ENCODE measurements at places on chromosomes 6 and 20.

DNA sequence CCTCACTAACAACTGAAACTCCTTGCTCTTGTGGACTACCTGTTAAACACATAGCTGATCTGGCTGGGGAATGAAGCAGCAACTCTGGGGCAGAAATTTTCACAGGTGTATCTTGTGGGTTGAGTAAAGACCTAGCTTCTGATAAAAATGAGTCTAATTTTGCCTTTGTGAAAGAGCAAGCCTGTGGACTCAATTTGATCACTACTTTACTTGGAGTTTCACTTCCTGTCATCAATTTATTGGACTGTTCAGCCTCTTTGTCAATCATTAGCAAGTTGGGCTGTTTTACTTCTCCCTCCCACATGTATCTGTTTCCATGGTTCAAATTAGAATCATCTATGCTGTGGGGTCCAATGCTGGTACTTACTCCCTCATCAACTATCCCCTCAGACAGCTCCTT lies 29.6 kb upstream of the CRIP3 start:
- DNase-seq, result no peak

DNA sequence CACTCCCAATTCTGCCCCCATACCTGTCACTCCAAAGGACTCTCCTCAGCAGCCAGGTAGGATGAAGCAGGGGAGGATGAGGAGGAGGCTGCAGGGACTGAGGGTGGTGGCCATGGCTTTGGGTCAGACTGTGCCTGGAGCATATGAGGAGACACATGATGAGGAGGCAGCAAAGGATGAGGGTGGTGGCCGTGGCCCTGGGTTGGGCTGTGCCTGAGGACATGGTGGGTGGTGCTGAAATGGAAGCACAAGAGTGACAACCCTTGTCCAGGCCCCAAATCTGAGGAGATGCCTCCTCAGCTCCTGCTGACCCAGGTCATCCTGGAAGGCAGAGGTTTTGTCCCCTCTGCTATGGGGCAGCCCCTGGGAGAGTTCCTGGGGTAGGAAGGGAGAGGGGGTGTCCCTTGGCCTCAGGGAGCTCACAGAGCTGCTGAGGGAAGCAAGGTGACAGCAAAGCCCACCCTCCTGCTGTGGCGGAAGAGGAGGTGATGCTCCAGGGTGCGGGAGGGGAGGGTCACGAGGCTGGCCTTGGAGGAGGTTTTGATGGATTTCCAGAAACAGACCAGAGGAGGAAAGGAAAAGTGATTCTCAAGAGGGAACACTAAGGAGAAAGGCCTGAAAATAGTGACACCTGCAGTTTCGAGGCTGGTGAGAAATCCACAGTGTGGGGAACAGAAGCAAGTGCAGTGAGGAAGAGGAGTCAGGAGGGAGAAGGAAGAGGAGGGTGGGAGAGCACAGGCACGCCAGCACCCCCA lies 4.6 kb downstream of the RAET1G start:
- no peak for DNase-seq

- DNase-seq, result no peak
Observed at GRCh38 chr6:57242505-57242904, 20.4 kb upstream of the RAB23 start.

DNA sequence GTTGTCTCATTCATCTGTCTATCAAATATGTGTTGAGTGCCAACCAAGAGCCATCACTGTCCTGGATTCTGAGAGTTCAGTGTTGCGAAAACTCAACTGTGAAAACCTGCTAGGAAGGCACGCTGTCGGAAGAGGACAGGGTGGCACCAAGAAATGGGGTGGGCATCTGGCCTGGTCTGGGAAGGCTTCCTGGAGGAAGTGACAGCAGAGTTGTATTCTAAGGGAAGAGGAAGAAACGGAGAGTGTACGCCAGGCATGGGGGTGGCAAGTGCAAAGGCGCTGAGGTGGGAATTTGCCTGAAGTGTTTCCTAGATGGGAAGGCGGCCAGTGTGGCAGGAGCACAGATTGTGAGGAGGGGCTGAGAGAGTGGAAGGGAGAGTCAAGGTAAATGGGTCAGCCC lies 91.2 kb downstream of the ANKRD60 start:
- DNase-seq, result no peak

GRCh38 chr6:166202321-166202733 lies 34.7 kb upstream of the TBXT start:
- DNase-seq, result peak; percentile 9

DNA sequence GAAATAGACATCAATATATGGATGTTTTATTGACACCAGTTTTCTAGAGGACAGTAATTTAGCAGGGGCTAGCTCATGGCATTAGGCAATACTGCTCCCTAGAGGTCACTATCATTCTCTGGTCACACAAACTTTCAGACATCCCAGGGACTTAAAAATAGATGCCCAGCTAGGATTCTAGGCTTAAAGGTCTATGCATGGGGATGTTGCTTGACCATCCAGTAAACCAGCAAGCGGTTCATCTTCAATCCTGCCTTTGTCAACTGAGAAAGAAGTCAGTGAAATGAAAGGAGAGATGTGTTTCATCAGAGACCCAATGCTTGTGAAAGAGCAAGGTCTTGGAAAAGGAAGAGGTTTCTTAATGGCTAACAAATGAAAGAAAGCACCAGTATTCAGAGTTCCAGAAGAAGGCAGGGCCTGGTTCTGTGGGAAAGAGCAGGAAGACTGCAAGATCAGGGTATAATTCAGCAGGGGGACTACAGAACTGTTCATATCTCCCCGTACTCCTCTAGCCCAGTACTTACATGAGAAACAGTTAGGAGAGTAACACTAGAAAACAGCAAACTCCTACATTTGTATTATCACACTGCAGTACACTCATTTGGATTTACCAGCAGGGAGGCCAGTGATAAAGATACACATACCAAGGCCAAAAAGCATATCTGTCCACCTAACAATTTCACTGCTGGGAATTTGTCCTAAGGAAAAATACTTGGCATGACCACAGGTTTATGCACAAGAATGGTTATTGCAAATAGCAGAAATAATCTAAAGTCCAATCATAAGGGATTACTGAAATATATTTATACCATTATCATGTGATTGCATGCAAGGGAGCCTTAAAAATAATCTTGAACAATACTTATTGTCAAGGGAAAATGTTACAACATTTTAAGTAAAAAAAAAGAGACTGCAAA lies 151.4 kb upstream of the LAMA2 start:
- peak; percentile 38 for DNase-seq

GRCh38 chr6:51996296-51996947 lies 91.0 kb downstream of the PKHD1 start:
- DNase-seq, result no peak

- DNase-seq, result no peak
Observed at GRCh38 chr6:5132731-5133130, 47.6 kb downstream of the PPP1R3G start.

DNA sequence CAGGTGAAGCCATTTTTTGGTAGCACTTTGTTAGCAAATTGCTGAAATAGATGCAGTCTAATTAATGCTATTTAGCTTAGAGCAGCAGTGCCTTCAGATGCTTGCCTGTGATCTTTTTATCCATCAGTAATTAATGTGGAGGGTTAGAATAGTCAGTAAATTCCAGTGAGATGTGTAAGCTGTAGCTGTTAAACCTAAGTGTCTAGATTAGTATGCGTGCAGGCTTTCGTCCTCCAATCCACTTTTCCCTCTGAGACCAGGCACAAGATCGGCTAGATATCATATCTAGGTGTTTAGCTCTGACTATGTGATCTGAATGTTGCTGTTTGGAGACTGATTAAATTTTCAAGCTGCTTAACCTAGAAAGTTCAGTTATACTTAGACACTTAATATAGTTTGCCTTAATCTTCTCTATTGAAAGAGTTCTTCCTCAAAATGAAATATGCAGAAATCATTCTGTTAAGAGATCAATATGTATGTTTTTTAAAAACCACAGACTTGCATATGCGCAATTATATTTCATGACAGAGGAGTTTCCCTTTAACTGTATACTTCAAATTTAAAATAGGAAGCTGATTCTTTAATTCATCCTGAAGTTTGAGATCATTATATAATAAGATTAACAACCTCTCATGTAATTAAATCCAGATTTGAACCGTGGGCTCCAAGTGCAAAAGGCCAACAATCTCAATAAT lies 41.2 kb downstream of the XRN2 start:
- DNase-seq, result no peak

GRCh38 chr6:163945808-163946207 lies 531.3 kb downstream of the QKI start:
- DNase-seq, result no peak

DNA sequence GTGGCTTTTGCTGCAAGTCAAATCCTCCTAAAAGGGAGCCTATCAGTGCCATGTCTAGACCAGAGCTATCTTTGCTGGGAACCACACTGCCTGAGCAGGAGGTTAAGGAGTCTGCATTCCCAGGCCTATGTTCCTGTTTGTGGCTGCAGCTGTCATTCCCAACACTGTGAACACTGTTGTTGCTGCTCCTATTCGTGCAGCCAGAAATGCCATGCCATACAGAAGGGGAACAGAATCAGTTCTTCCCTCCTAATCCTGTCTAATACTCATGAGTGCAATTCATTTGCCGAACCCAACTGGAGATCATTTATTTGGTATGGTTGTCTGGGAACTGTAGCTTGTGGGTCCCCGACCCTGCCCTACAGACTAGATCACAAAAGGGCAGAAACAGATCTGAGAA lies 406.5 kb upstream of the GJE1 start:
- no peak for DNase-seq

DNA sequence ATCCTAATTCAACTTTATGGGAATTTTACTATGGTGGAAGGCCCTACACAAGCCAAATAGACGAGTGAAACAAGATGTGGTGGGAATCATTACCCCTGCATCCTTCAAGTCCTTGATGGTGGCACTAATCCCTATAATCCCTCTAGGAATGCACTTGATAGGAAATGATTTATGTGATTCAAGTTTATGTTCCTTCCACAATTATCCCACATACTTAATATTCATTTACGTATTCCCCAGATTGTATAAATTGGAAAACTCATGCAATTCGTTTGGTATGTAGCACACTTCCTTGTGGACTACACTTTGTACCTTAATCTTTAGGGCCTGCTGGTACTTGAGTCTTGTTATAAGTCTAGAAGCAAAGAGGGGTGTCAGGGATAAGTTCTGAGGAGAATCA lies 40.8 kb downstream of the PKIB start:
- DNase-seq, result no peak

- no peak for DNase-seq
Observed at GRCh38 chr6:162119341-162119740, 608.2 kb downstream of the PRKN start.
